Karpas-422 (cell line): ENCODE measurements at places on chromosomes 7 and 10. TPM values are rescaled to one million over a fixed set of nuclear protein-coding genes. Genes with fewer than 3 reads are reported as not detected.

DNA sequence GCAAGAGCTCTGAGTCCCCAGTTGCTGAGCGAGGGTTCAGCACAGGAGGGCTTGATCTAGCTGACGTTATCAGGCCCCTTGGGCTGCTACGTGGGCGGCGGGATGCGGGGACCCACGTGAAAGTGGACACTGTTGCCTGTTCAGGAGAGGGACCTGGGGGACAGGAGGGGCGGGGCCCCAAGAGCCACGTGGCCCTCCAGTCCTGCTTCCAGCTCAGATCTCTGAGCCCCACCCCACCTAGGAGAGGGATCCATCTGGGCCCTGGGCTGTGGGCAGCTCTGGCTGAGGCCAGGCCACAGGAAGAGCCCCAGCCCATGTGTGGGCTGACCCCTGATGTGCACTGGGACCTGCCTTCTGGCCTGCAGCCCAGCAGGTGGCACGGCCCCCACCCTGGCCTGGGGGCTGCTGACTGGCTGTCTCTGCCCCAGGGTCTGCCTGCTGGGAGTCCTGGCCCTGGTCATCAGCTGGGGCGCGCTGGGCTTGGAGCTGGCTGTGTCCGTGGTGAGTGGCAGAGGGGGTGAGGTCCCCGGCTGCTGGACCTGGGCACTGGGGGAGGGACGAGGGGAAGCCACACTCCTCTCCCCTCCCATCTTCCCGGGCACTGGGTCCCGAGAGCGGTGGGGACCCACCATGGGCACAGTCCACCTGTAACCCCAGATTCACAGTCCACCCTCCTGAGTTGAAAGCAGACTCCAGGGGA is 17.5 kb downstream of the TTYH3 start:
- DNase-seq, result no peak
- H3K4me3 ChIP-seq, result no peak overlapping the region
- H3K27me3 ChIP-seq, result no peaks in the 10 kb centered on the region
- H3K36me3 ChIP-seq, result no peaks in the 10 kb centered on the region
- no peak overlapping the region for H3K27ac ChIP-seq

DNA sequence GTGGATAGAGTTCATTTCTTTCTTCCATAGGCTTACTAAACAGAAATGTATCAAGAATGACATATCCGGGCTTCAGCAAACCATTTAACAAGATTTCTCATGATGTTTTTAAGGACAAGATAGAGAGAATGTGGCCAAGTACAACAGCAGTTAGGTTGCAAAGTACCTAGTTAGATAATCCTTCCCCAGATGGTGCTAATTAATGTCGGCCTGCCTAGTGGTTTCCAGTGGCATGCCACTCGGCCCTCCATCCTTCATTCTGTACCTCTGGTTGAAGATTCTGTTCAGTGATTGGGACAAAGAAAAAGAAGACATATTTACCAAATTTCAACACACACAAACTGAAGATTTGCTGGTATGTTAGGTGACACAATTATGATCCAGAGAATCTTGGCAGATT is 212.1 kb downstream of the MACC1 start:
- no peak overlapping the region for H3K27ac ChIP-seq
- H3K36me3 ChIP-seq, result no peaks in the 10 kb centered on the region
- H3K4me3 ChIP-seq, result no peak overlapping the region

GRCh38 chr10:91576096-91576545 is 56.8 kb downstream of the PPP1R3C start:
- H3K27ac ChIP-seq, result no peak overlapping the region
- H3K36me3 ChIP-seq, result no peaks in the 10 kb centered on the region
- no peaks in the 10 kb centered on the region for H3K4me1 ChIP-seq
- H3K27me3 ChIP-seq, result no peaks in the 10 kb centered on the region
- no peak for DNase-seq

- H3K27me3 ChIP-seq, result no peaks in the 10 kb centered on the region
- H3K36me3 ChIP-seq, result no peaks in the 10 kb centered on the region
- no peak for DNase-seq
- H3K4me1 ChIP-seq, result peaks cover 10% of the 10 kb centered on the region
- no peak overlapping the region for H3K4me3 ChIP-seq
- no peak overlapping the region for H3K27ac ChIP-seq
Observed at GRCh38 chr7:143485500-143485899, 7.8 kb downstream of the TAS2R41 start.

DNA sequence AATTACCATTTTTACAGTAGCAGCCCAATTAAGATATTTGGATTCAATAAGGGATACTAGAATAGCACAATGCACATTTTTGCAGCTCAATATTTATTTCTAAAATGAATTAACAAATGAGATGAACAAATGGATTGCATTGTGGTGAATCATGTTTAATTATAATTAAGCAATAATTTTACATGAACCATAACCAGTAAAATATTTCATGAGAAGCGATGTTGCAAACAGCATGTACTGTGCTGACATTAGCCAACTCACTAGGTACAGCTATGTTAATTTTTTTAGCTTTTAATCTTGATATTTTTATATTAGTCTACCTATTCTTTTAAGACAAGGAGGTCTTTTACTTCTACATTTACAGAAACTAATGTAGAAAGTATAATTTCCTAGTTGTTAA is 399.1 kb upstream of the AKR1E2 start:
- DNase-seq, result no peak
- no peaks in the 10 kb centered on the region for H3K4me1 ChIP-seq
- no peaks in the 10 kb centered on the region for H3K27me3 ChIP-seq
- H3K27ac ChIP-seq, result no peak overlapping the region
- no peak overlapping the region for H3K4me3 ChIP-seq

POLR2J2 gene
- 13.2 and 14.7 TPM in 2 replicates for total RNA-seq

DNA sequence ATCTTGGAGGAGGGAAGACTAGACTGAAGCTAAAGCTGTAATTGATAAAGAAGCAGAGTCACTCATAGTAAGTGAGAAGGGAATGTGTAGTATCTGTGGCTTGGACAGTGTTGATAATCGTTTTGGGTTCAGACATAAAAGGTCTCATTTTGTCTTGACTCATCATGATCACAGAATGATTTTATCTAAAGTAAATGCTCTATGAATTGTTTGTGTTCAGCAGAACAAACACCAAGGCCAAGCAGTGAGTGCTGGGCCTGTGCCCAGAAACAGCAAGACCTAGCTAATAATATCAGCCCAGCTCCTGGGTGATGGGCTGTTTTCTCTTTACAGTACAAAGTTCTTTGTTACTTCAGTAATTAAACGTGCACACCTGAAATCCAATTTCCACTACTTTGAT is 26.7 kb upstream of the CD36 start:
- no peak overlapping the region for H3K4me3 ChIP-seq
- no peak for DNase-seq
- H3K27ac ChIP-seq, result no peak overlapping the region
- no peaks in the 10 kb centered on the region for H3K4me1 ChIP-seq
- H3K36me3 ChIP-seq, result no peaks in the 10 kb centered on the region

DNA sequence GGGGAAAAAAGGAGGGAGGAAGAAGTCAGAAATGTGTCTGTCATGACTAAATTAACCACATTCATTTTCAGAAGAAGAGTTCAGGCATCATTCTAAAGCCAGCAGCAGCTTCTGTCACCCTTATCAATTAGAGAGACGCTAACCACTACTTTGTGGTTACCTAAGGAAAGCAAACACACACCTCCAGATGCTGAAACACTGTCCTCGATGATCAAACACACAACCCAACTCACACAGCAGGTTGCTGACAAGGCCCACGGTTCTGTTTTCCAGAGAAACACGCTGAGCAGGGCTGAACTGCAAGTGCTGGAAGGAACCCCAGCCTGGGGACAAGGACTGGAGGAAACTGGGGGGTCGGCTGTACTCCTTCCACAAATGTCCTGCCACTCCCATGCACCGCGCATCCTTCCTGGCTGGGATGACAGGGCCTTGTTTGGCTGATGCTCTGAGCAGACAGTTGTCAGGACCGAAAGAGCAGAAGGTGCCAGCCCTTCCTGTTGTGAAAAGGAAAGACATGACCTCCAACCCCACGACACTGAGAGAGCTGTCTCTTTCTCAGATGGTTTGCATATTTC is 36.6 kb downstream of the PRKCQ start:
- no peak for DNase-seq
- H3K27ac ChIP-seq, result no peak overlapping the region
- H3K36me3 ChIP-seq, result no peaks in the 10 kb centered on the region
- no peaks in the 10 kb centered on the region for H3K4me1 ChIP-seq

GRCh38 chr10:29321656-29322055 is 32.8 kb downstream of the LYZL1 start:
- H3K27ac ChIP-seq, result no peak overlapping the region
- no peak overlapping the region for H3K4me3 ChIP-seq
- no peaks in the 10 kb centered on the region for H3K4me1 ChIP-seq
- H3K36me3 ChIP-seq, result no peaks in the 10 kb centered on the region

DNA sequence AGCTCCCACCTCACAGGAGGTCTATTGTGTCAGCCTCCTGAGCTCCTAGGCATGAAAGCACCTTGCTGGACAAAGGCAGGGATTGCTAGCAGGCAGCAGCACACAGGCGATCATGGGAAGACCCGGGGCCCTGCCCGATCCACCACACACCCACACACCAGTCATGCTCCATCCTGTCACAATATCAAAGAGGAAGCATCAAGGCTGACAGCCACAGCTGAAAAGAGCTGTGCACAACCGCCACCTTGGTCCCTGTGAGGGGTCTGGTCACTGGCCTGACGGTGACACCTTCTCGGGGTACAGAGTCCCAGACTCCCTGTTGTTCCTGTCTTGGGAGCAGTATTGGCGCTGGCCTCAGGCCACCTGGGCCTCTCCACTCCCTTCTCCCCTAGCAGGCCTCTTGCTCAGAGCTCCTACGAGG is 89.7 kb upstream of the RET start:
- H3K4me3 ChIP-seq, result no peak overlapping the region
- H3K27me3 ChIP-seq, result no peaks in the 10 kb centered on the region
- H3K36me3 ChIP-seq, result no peaks in the 10 kb centered on the region
- DNase-seq, result no peak
- no peaks in the 10 kb centered on the region for H3K4me1 ChIP-seq

- H3K4me3 ChIP-seq, result no peak overlapping the region
- peaks cover 8% of the 10 kb centered on the region for H3K4me1 ChIP-seq
- no peak overlapping the region for H3K27ac ChIP-seq
- no peaks in the 10 kb centered on the region for H3K27me3 ChIP-seq
- DNase-seq, result no peak
Observed at GRCh38 chr7:126958367-126958766, 294.4 kb downstream of the GRM8 start.

PPP1R3C gene
- not detected in 2 replicates for total RNA-seq

DNA sequence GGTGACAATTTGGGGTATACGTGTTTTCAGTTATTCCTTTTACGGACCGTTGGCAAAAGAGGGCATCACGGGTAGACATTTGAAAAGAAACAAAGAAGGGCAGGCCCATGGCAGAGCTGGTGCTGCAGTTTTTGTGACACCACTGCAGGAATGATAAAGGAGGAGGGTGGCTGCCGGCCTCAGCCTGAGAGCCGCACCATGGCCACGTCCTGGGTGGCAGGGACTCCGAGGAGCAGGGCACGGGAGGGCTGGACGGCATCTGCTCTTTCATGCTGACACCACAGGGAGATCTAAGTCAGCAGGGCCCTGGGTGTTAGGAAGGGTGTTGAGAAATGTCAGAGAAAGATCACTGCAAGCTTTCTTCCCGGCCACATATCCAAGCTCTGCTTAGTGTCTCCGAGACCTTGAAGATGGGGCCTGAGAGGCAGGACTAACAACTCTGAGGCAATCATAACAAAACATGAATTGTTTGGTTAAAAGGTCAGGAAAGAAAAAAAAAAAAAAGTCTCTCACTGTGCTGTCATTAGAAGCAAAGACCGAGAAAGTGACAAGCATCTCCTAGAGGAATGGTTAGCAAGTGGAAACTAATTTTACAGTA is 36.6 kb downstream of the INSYN2A start:
- H3K36me3 ChIP-seq, result no peaks in the 10 kb centered on the region
- H3K27me3 ChIP-seq, result no peaks in the 10 kb centered on the region
- no peaks in the 10 kb centered on the region for H3K4me1 ChIP-seq
- H3K27ac ChIP-seq, result no peak overlapping the region

DNA sequence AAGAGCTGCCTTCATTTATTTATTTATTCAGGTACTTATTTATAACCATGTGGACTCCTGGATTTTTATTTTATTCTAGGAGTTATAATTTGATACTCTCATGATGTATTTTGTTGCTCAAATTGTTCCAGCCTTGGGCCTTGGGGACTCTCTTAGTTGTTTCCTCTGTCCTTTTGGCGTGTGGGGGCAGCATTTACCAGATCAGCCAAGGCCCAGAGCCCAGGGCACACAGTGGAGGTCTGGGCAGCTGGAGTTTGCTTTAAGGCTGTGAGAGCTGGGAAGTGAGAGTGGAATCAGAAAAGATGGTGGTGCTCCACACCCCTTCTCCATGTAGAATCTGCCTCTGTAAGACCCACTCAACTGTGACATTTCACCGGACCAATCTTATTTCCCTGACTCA is 398.9 kb downstream of the RPS24 start:
- peak overlapping the region; percentile 89 for H3K27ac ChIP-seq
- no peaks in the 10 kb centered on the region for H3K27me3 ChIP-seq
- H3K36me3 ChIP-seq, result no peaks in the 10 kb centered on the region
- peak; percentile 65 for DNase-seq
- H3K4me3 ChIP-seq, result peak overlapping the region; percentile 2; the same call in 1 of the 2 replicates

DNA sequence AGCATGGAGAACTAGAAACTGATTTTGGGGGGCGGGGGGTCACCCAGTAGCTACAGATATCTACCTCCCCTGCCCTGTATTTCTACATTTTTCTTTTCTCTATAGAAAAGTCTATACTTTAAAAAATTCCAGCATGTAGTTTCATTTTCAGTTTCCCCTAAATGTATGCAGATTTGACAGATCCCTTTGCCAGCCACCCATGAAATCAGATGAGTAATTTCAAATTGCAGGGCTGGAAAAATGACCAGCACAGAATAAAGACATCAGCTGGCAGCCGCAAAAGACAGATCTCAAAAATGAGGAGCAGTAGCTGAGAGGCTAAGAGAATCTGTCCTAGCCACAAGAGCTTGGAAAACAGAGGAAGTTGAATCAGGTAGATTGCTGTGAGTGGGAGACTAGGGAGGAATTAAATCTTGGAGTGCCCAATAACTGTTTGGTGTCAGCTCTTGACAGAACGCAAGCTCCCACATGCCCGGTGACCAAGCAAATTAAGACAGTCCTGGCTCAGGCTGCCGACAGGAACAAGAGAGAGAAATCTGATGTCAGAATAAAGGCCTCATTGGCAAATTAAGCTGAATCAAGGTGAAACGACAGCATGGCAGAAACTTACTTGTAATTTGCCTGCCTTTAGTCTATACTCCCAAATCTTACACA is 24.5 kb downstream of the ADRB1 start:
- H3K4me1 ChIP-seq, result no peaks in the 10 kb centered on the region
- no peaks in the 10 kb centered on the region for H3K27me3 ChIP-seq
- H3K4me3 ChIP-seq, result no peak overlapping the region
- no peaks in the 10 kb centered on the region for H3K36me3 ChIP-seq

GRCh38 chr10:96075977-96076376 is 32.6 kb downstream of the CCNJ start:
- no peak for DNase-seq
- H3K36me3 ChIP-seq, result no peaks in the 10 kb centered on the region
- no peak overlapping the region for H3K4me3 ChIP-seq

- H3K36me3 ChIP-seq, result no peaks in the 10 kb centered on the region
- no peaks in the 10 kb centered on the region for H3K4me1 ChIP-seq
- no peak overlapping the region for H3K4me3 ChIP-seq
- no peak overlapping the region for H3K27ac ChIP-seq
Observed at GRCh38 chr10:10828623-10829022, 189.0 kb upstream of the CELF2 start.

GRCh38 chr10:62121187-62121530 is 147.5 kb downstream of the RTKN2 start:
- H3K27me3 ChIP-seq, result no peaks in the 10 kb centered on the region
- H3K4me3 ChIP-seq, result no peak overlapping the region
- DNase-seq, result no peak

- no peaks in the 10 kb centered on the region for H3K36me3 ChIP-seq
- no peak overlapping the region for H3K27ac ChIP-seq
- no peak overlapping the region for H3K4me3 ChIP-seq
- peaks cover 3% of the 10 kb centered on the region for H3K4me1 ChIP-seq
- H3K27me3 ChIP-seq, result no peaks in the 10 kb centered on the region
- no peak for DNase-seq
Observed at GRCh38 chr7:134636008-134636449, 10.6 kb upstream of the BPGM start.
